ENCODE measurements at places on chromosomes 5 and 9. TPM values are rescaled to one million over a fixed set of nuclear protein-coding genes. Genes with fewer than 3 reads are reported as not detected.

The ARID3C gene
- total RNA-seq: 0.46 TPM

The COL5A1 gene
- total RNA-seq: 0.15 TPM

The ERAP2 gene
- 122 TPM for total RNA-seq

The MOB3B gene
- total RNA-seq: 0.62 TPM

The TMEM38B gene
- total RNA-seq: 8.7 TPM

The KCNMB1 gene
- total RNA-seq: not detected

The CSF2 gene
- 2.9 TPM for total RNA-seq

The SVEP1 gene
- not detected for total RNA-seq

The PCAT7 gene
- not detected for total RNA-seq

The TLX3 gene
- not detected for total RNA-seq

The ANKRD31 gene
- total RNA-seq: 0.17 TPM

The IGIP gene
- 5.1 TPM for total RNA-seq

The SPACA9 gene
- 3.0 TPM for total RNA-seq

The EDIL3 gene
- total RNA-seq: not detected

The ITK gene
- total RNA-seq: 258 TPM

The CATSPER3 gene
- total RNA-seq: 1.2 TPM

The CAMK2A gene
- not detected for total RNA-seq

The SPINK4 gene
- not detected for total RNA-seq

The PCDHGB4 gene
- total RNA-seq: not detected

The SLC25A51 gene
- 30.5 TPM for total RNA-seq

The SLC46A2 gene
- not detected for total RNA-seq

The TMEM252 gene
- not detected for total RNA-seq

The OR1J2 gene
- not detected for total RNA-seq

The PCDHB16 gene
- not detected for total RNA-seq

The RORB gene
- total RNA-seq: not detected

The TGFBI gene
- 0.27 TPM for total RNA-seq

The TEX10 gene
- 18.5 TPM for total RNA-seq

The CCDC192 gene
- total RNA-seq: not detected

The IFNA2 gene
- total RNA-seq: not detected

The ADAMTS6 gene
- total RNA-seq: 2.8 TPM
